GM03348 (cell line): ENCODE measurements at places on chromosomes 6 and 20.

GRCh38 chr6:138307816-138308730, 69.6 kb upstream of the SMIM28 start:
- DNase-seq = peak; percentile 41

GRCh38 chr6:77512554-77512953, 49.3 kb upstream of the HTR1B start:
- no peak for DNase-seq

GRCh38 chr20:51144476-51144875, 121.6 kb upstream of the KCNG1 start:
- no peak for DNase-seq

GRCh38 chr6:7438011-7438410, 48.4 kb downstream of the RIOK1 start:
- no peak for DNase-seq

DNA sequence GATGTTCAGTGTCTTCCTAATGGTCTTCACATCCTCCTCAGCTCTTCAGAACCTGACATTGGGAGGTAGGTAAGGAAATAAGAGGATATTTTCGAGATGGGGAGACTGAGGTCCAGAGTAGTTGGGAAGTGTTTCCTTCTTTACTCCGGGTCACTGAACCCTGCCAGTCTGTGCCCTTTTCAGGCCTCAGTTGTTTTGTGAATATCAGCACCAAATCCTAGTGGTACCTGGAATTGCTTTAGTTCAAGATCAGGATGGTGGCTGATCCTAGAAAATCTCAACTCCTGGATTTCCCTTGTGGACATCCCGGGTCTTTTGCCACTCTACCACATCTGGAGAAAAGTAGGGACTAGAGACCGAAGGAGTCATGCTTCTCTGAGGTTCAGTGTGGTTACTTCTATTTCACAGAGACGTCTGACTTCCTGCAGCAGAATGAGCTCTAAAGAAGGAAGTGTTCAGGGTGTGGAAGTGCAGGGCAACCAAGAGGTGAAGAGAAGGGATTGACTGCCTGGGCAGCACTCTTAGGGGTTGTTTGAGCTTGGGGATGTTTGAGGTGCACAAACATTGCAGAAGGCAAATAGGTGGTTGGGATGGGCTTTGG, 995 bp downstream of the STK4 start:
- DNase-seq = peak; percentile 21

DNA sequence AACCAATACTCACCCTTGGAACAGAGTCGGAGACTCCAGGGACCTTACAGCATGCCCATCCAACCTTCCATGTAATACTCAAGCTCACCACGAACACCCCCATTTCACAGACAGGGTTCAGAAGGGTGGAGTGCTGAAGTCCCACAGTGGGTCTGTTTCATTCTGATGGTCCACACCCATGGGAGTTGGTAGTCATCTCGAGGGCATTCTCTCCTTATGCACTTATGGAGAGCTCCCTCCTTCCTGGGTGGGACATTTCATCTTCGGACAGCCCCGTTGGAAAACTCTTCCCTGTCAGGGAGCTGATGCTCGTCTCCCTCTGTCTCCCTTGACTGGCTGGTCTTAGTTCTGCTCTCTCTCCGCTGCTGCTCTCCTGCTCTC, 38.9 kb downstream of the COX4I2 start:
- DNase-seq = no peak

- peak; percentile 38 for DNase-seq
These were observed 170.6 kb downstream of the LY86 start for GRCh38 chr6:6758915-6759654.

- no peak for DNase-seq
These were observed 424.8 kb downstream of the QKI start for GRCh38 chr6:163839296-163839695.

DNA sequence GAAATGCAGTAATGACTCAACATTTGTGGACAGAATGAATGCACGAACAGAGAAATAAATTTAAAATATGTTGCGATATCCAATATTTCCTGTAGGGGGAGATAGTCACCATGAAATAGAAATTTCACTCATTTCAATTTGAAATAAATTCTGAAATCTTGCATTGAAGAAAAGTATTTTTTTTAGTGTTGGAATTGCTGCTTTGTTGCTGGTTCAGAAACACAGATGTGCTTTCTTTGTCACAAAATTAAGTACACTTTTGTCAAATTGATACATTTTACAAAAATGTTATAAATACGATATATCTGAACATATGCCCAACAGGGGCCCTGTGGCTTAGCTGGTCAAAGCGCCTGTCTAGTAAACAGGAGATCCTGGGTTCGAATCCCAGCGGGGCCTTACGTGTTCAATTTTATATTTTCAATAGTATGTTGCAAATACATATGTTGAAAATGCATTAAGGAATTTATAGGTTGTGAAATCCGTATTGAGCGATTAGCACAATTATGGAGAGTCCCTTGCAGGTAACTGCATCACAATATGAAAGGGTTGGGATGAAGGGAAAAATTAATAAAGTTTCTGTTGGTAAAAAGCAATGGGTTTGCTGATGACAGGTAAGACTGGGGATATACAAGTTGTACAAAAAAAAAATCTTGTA, 85.4 kb upstream of the PRSS16 start:
- peak; percentile 35 for DNase-seq

GRCh38 chr6:161029195-161029809, 37.7 kb downstream of the MAP3K4 start:
- DNase-seq = peak; percentile 70

- DNase-seq = no peak
These were observed 683.0 kb upstream of the ADGRB3 start for GRCh38 chr6:67952121-67952520.

DNA sequence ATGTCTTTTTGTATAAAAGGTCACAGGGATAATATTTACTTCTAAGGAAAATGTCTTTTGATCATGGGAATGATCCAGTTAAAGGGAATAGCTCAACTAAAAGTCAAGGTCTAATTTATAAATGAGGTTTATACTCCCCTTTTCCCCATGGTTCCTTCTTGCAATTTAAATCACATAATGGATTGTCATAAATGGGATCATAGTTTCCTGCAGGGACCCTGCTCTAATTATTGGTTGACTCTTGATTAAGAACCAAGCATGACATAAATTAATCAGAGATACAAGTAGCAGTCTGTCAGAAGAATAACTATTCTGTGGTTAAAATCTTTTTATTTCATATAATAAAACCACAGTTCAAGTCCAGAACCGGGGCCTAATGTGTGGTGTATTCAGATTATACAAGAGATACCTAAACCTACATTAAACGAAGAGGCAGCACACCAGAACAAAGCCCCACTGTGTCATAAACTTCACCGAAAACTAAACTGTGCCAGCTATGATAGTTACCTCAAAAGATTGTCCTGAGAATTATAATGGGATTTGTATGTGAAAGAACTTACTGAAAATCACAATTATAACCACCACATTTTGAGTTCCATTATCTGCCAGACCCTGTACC, 43.0 kb upstream of the CD83 start:
- no peak for DNase-seq

- DNase-seq = peak; percentile 92
These were observed 24.8 kb downstream of the C6orf15 start for GRCh38 chr6:31087494-31088089.

GRCh38 chr6:125570526-125570925, 178.9 kb upstream of the HEY2 start:
- DNase-seq = no peak

DNA sequence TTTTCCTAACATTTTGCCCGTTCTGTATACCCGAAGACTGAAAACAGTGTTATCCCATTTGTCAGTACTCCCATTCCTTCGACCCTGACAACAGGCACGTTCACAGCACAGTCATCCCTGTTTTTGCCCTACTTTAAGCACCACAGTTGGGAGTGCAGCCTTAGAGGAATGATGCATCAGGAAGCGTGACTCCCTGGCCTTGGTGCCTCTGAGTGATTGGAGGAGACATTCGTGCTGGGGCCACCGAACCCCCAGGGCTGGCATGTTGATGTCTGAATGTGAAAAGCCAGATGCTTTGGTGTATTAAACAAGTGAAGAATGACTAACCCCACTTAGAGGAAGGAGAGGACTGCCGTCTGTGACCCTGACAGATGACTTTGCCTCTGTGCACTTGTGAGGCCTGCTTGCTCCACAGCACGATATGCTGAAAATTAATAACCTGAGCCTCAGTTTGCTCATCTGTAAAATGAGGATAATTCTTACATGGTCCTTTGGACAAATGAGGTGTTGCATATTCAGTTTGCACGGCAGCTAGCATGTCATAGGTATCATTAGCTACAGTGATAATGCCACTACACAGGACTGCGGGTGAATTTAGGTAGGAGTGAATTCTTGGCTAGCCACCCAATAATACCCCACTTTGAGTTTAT, 36.0 kb downstream of the STK35 start:
- DNase-seq = peak; percentile 83

- peak; percentile 48 for DNase-seq
These were observed 41.7 kb upstream of the FAM135A start for GRCh38 chr6:70371454-70372105.

- DNase-seq = peak; percentile 67
These were observed 65.2 kb downstream of the STX11 start for GRCh38 chr6:144215402-144215931.

DNA sequence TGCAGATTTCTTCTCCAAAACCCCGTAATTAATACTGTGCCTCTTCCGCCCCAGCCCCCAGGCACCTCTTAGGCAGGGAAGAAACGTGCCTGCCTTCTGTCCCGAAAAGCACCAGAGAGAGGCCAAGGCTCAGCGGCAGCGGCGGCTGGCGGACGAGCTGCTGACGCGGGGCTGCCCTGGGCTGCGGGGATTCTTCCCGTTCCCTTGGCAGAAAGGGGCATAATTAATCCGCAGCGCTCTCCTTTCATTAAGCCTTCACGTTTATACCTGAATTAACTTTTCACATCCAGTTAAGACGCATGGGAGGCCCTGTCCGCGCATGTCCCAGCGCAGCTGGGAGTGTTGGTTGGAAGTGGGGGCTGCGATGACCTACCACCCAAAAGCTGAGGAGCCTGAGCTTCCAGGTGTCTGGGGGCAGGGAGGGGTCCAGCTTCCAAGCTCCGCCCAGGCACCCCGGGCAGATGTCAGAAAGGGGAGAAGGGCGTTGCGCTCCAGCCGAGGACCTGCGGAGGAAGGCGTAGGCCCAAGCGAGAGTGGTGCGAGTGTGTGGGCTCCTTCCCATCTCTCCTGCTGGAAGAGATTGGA, 167.4 kb upstream of the LRFN2 start:
- no peak for DNase-seq

DNA sequence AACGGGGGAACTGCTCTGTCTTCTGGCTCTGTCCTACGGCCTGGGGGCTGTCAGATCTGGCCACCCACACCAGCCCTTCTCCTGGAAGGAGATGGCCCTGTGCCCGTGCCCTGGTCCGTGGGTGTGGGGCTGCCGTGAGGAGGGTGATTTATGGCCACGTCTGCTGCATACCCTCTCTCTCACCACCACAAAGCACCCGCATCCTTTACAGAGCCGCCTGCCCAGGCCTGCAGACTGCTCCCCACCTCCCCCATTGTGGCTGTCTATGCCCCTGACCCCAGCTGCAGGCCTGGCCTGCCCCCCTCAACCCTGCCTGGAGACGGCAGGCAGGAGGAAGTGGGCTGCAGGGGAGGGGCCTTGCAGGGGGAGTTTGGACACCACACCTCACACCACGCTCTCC, 72.7 kb upstream of the GATA5 start:
- no peak for DNase-seq

GRCh38 chr6:96929741-96930140, 5.2 kb downstream of the KLHL32 start:
- no peak for DNase-seq

GRCh38 chr6:32867022-32867477, 13.1 kb downstream of the PSMB9 start:
- no peak for DNase-seq

- DNase-seq = no peak
These were observed 39.6 kb downstream of the SHLD1 start for GRCh38 chr20:5789827-5790226.

GRCh38 chr6:22008248-22008836, 288.5 kb downstream of the PRL start:
- DNase-seq = no peak

DNA sequence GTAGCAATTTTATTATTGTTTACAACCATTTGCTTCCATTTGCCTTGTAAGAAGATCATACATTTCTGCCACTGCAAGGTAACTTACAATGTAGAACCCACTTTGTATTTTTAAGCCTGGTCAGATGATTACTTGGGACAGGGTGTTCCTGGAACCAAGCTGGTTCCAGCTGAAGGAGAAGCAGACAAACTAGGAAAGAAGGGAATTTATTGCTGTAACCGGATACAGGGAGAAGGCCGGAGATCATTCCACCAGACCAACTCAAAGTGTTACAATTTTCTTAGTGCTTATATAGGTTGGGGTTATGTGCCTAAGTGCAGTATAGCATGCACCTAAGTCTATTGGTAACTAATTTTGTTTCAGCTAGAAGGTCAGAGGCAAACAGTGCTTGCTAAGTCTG, 104.4 kb downstream of the MANEA start:
- no peak for DNase-seq

DNA sequence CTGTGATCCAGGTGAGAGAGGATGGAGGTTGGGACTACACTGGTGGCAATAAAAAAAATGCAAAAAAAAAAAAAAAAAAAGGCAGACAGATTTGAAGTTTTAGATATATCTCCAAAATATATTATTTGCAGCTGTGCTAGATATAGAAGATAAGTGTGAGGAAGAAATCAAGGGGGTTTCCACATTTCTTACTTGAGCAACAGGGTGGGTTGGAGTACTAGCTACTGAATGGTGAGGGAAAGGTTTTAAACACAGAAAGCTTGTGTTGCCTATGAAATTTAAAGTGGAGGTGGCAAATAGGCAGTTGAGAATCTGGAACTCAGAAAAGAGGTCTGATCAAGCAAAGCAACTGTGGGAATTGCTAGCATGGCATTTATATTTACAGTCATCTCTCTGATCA, 59.9 kb upstream of the GNRH2 start:
- DNase-seq = no peak

GRCh38 chr6:54320871-54321270, 12.6 kb downstream of the TINAG start:
- DNase-seq = no peak

DNA sequence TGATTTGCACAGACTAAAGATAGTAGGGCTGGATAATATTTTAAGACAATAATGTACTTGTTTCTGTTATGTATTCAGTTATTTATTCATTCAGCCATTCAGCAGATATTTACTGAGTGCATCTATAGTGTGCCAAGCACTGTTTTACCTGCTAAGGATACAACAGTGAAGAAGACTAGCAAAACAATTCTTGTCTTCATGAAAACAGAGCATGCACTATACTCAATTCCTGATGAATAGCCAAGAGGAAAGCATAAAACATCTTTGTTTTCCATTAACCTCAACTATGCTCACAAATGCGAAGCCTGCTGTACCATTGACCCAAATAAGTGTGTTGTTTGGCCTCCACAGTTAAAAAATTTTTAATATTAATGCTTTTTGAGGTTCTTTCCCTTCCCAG, 436.7 kb downstream of the BCKDHB start:
- no peak for DNase-seq
